CD4-positive, CD25-positive, alpha-beta regulatory T cell (primary cell): ENCODE measurements at places on chromosomes 1 and 21. TPM values are rescaled to one million over a fixed set of nuclear protein-coding genes. Genes with fewer than 3 reads are reported as not detected.

GRCh38 chr1:24557711-24558131 lies 1.8 kb downstream of the NCMAP start:
- no peak for DNase-seq

DNA sequence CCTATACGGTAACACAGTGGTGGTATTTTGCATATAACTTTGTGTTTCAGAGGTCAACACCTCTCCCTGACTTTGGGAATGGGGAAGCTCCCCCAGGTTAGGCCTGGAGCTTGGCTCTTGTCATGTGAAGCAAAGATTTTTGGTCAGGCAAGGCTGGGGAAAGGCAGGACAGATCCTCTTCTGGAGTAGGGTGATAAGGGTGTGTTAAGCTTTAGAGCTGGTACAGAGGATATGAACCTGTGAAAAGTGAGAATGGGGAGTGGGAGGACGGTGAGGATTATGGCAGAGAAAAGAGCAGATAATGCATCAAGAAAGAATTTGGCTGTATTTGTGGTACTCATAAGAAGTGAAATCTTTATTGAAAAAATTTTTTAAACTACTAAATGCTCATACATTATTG lies 2.3 kb downstream of the RPF1 start:
- DNase-seq = no peak

GRCh38 chr1:76260279-76260678 lies 185.7 kb downstream of the ST6GALNAC3 start:
- peak; percentile 51 for DNase-seq

- no peak for DNase-seq
Measured at GRCh38 chr1:3691421-3692204, 39.3 kb downstream of the TP73 start.

DNA sequence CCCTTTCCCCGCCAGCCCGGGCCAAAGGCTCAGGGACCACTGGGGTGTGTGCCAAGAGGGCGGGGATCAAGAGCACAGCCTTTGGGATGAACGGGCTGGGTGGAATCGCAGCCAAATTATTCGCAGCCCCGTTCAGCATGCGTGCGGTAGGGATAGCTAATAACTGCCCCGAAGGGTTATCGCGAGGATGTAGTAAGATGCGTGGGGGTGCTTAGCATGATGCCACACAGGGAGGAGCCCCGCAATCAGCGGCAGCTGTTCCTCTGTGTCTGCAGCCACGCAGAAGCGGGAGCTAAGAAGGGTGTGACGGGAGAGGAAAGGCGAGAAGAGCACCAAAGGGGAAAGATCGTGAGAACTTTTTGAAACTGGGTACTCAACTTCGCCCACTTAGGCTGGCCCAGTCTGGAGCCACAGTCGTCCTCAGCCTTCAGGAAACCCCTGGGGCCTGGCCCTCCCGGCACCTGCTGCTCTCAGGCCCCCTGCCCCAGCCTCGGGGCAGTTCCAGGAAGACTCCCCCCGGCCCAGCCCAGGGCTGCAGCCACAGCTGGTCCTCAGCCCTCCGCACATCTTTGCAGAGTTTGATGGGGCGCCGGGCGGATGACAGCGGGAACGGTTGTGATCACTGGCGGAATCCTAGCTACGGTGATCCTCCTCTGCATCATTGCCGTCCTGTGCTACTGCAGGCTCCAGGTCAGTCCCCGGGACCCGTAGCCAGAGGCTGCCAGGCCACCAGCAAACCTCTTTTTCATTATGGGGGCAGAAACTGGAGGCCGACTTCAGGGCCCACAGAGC lies 64.9 kb downstream of the TOR1AIP2 start:
- no peak for DNase-seq

DNA sequence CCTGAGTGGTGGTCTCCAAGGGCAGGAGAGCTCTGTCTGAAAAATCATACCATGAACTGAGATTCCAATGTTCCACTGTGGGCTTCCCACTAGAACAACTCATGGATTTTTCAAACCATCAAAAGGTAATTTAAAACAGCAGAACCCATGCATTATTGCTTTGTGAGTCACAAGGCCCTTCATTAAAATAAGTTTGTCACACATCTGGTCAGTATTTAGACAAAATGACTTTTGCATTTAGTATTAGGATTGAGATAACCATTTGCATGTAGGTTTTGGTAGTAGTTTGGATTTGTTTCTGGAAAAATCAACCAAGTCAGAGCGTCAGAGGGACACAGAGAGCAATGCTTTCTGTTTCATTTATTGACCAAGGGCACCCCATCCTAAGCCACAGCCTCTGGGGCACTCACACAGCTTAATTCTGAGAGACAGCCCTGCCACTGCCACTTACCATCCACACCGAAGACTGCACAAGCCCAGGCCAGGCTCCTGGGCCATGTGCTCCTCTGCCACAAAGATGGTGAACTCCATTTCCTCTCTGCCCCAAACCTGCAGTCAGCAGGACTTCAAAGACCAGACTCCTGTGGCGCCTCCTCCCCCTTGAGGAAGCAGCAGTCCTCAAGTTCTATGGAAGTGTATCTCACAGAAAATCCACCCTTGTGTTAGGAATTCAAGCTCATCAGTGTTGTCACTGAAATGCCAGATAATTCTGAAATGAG lies 132.6 kb upstream of the DUSP10 start:
- peak; percentile 7 for DNase-seq

- DNase-seq = no peak
Measured at GRCh38 chr1:225906467-225906866, 17.5 kb upstream of the LEFTY1 start.

DNA sequence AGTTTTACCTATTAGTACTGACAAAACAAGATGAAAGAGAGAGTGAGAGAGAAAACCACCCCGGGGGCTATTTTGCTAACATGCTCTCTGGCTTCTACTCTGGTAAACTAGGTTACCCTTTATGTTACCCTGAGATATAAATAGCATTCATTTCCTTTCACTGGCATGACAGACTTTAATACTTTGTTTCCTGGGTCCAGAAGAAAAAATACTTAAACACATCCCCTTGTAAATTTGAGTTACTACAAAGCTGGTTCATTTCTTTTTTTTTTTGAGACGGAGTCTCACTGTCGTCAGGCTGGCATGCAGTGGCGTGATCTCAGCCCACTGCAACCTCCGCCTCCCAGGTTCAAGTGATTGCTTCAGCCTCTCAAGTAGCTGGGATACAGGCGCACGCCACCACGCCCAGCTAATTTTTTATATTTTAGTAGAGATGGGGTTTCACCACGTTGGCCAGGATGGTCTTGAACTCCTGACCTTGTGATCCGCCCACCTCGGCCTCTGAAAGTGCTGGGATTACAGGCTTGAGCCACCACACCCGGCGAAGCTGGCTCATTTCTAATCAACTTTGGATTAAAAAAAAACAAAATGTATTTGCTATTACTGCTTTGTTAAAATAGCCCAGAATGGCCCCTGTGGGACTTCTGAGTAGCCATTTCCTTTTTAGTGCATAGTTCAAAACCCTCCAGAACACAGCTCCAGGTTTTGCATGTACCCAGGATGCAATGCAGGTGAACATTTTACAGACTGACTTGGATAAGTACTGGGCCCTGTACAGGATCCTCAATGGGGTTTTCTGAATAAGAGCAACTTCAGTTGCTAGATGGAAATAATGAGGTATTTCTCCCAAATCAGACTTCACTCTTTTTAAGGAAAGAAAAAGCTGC lies 20.6 kb downstream of the INPP5B start:
- DNase-seq = no peak

- DNase-seq = no peak
Measured at GRCh38 chr1:234281826-234282489, 91.3 kb upstream of the COA6 start.

DNA sequence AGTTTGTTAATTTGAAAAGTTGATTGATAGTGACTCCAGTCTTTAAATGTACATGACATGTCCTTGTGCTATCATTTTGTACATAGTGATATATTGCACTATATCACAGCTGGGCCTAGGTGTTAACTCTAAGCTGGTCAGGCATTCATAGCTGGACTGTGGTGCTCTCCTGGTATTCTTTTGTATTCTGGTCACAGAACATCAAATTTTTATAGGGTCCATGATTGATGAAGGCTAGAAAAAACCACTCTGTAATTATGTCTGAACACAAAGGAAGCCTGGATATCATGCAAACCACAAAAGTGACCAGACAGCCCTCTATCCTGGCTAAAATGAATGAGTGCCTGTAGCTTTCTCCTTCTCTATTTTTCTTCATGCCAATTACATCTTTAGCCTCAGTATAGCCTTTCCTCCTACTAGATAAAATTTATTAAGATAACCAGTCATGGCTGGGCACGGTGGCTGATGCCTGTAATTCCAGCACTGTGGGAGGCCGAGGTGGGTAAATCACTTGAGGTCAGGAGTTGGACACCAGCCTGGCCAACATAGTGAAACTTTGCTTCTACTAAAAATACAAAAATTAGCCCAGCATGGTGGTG lies 134.9 kb upstream of the B3GALT2 start:
- DNase-seq = no peak

- no peak for DNase-seq
Measured at GRCh38 chr21:41769521-41769920, 2.7 kb upstream of the RIPK4 start.

DNA sequence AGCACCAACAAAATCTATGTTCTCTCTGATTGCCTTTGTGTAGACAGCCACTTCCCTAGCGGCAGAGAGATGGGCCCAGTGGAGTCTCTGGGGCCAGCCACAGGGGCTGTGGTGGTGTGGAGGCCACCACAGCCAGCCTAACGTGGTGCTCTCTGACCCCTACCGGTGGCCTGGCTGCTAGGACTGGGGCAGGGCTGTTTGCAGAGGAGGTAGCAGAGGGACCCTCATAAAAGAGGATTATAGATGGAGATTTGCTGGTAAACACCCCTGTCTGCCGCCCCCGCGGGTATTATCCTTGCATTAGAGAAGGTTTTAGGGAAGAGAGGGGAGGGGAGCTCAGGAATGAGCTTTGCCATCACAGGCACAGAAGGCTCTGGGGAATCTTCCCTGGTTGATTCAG lies 310.3 kb upstream of the VAMP3 start:
- DNase-seq = no peak

DNA sequence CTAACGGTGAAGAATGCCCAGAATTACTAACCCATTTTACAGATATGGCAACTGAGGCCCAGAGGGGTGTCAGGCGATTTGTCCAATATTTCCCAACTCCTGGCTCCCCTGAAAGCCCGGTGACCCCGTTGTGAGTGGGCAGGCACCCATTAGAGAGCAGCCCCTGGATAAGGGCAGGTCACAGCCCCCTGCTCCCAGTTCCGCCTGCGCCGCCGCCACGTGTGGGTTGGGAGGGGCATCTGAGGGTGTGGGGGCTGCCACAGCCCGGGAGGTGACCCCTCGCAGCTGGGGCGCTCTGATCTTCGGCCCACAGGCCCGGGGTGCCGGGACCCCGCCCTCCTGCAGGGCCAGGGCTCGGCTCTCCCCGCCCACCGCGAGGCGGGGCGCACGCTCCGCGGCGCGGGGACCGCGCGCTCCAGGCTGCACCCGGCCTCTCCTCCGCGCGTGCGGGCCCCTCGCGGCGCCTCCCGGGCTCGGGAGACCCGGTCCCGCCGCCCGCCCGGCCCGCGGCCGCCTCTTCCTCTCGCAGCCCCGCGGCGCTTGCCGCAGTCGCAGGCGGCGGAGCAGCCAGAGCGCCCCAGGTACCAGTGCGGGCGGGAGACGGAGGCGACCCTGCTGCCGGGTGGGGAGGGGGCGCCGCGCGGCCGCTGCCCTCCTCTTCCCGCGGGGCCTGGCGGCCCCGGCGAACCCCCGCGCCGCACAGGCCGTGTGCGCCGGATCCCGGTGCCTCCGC lies at the start of gene HTR6:
Gene HTR6, plus strand, starts transcription at position 423 of the 733 bp plus-strand sequence. CDS start 879 bp downstream, outside the sequence.
- DNase-seq = no peak

DNA sequence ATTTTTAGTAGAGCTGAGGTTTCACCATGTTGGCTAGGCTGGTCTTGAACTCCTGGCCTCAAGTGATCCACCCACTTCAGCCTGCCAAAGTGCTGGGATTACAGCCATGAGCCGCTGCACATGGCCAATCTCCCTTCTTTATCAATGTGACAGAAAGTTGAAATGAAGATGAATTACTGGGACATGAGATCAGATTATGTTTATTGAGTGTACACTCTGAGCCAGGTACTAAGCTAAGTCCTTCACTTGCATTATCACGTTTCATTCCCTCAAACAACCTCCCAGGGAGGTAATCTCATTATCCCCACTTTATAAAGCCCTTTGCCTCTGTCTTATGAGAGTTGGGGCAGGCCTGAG lies 6.3 kb upstream of the CHI3L2 start:
- no peak for DNase-seq

DNA sequence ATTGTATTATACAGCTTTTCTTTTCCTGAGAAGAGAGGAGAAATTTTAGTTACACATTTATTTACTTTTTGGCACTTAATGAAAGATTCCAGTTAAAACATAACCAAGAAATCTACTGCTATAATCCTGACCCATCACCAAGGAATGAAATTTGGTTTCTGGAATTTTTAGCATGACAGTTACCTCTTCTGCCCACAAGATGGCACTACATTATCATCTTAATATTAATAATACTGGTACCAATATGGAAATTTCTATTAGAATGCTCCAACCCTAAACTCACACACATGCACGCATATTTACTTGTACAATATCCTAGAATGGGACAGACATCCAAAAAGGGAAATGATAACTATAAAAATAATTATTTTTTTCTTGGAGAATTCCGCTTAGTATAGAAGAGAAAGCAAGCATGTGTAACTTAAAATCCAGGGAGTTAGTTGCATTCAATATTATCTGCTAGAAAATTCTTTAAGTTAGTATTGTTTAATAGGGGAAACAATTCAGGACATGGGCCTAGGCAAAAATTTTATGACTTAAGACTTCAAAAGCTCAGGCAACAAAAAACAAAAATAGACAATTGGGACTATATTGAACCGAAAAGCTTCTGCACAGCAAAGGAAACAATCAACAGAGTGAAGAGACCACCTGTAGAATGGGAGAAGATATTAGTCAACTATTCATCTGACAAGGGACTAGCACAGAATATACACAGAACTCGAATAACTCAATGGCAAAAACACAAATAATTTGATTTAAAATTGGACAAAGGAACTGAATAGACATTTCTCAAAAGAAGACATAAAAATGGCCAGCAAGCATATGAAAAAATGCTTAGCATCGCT lies 37.4 kb downstream of the MAP3K21 start:
- no peak for DNase-seq

DNA sequence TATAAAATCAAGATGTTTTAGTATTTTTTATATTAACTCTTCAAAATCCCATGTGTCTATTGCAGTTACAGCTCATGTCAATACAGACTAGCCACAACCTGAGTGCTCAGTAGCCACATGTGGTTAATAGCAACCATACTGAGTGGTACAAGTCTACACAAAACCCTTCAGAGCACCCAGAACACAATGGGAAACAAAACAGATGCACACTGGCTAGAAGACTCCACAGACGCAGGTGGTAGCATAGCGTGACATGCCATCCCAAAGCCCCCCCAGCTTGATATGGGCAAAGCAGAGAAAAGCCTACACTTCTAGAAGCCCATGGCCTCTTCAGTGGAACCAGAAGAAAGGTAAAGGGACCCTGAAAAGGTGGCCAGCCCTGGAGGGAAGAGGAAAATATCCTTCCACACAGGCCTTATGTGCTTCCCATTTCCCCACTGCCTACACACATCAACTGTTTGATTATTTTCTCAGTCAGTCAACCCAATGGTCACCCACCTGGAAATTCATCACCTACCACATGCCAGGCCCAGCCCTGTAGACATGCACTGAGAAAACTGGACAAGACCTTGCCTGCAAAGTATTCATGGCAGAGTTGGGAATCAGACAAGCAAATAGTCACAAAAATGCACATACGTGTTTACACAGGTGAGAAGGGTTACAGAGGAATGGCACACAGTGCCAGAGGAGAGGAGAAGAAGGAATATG lies 175.0 kb downstream of the VAV3 start:
- no peak for DNase-seq

The BLACAT1 gene
- total RNA-seq = 0.15 TPM

The FABP3 gene
- not detected for total RNA-seq

The SPRR1A gene
- not detected for total RNA-seq

The C1QC gene
- total RNA-seq = not detected

The RXFP4 gene
- total RNA-seq = not detected
